ENCODE measurements at places on chromosomes 7 and 10.

GRCh38 chr7:44547536-44548231 is 6.6 kb upstream of the NPC1L1 start:
- DNase-seq, result no peak

DNA sequence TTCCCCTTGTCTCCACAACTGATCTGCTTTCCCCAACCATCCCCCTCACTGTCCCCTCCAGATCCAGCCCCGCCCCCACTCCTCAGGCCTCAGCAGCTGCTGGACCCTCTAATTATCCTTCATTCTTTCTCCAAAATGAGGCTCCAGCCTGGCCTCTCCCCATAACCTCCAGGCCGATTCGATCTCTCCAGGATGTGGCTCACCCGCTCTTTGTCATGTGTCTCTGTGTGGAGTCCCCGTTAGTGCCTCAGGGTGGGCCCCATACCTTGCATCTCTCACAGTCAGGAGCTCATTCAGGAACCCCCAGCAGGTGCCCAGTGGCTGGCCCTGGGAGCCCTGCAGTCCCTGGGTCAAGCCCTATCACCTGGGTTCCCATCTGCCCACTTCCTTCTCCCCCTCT is 1.3 kb downstream of the PILRA start:
- no peak for DNase-seq

- no peak for DNase-seq
Measured at GRCh38 chr10:95474228-95475002, 86.8 kb downstream of the SORBS1 start.

DNA sequence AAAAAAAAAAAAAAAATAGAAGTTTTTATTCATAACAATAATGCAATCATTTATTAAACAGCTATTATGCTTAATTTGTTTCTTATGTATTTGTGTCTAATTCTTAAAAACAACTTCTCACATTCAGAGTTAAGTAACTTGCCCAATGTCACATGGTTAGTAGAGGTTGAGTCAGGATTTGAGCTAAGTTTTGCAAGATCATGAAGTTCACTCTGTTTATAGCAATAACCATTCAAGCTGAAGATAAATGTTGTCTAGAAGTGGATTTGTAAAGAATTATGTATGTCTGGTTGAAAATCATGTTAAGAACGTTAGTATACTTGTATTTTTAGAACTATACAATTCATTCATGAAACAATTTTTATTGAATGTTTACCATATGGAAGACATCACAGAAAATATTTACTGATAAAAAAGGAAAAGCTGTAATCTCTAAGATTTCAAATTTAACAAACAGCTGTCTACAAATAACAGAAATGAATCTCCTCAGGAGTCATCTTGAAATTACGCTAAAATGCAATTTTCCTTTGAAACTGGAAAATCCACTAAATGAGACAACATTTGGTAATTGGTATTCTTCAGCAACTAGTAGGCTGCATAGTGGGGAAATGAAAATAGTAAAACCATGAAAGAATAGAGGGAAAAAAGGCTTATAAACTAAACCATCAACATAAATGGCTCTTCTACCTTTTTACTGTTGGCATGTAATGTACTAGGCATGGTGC is 70.5 kb upstream of the AHR start:
- DNase-seq, result no peak

DNA sequence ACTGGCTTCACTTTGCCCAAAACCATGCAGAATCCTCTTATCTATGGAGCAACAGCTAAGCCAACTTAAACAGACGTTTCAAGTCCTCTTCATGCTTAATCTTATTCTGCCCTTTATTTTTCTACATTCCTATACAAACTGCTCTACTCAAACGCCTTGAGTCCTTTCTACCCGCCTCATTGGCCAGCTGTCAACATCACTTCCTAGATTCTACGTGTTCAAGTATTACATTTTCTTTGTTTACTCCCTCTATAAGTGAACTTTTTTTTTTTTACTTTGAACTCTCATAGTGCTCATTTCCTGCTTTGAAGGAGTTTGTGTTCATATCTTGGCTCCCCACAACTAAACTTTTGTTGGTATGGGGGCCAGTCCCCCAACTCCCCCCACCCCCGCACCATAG is 28.9 kb upstream of the SLC26A5 start:
- no peak for DNase-seq

- DNase-seq, result no peak
Measured at GRCh38 chr10:1608851-1609647, 128.3 kb downstream of the ADARB2 start.

GRCh38 chr7:130417213-130417612 is 23.6 kb downstream of the CEP41 start:
- DNase-seq, result no peak

DNA sequence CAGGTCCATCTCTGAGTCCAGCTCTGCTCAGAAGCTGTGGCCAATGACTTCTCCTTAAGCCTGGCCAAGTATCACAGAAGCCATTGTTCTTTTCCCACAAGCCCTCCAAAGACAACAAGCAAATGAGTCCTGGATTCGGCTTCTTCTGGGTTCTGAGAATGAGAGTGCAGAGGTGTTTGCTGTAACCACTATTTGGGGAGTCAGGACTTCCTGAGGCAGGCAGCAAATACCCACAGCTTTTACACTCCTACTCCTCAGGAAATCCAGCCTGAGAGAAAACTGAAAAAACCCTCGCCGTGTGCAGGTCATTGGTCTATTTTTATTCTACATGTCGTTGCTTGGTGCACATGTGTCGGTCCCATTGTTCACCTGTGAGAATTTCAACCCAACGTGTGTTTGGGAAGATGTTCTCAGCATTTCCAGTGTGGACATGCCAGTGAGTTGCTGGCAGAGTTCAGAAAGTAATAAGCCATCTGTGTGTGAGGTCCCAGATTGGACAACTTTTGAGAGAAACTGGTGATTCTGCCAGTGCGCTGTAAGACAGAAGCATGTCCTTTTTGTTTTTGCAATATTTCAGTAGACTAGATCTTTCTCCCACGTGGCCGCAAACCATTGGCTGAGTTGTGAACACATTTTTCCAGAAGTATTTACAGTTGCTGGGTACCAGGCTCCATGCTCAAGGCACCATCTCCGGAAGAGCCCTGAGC is 121.6 kb upstream of the LYZL2 start:
- DNase-seq, result no peak

- DNase-seq, result no peak
Measured at GRCh38 chr10:73995035-73995358, 2.9 kb upstream of the VCL start.

DNA sequence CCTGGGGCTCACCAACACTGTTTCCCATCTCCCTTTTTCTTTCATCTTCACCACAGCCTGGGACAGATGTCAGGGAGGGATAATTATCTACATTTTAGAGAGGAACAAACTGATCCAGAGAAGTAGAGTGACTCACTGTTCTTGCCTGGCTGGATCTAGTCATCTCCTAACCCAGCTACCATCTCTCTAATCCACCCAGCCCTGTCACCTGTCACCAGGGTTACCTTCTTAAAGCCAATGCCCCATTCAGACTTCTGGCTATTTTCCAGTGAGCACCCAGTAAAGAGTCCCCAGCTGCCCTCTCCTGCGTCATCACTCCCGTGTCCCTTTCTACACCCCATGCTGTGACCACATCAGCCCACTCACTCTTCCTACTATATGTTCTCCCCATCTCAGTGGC is 68.4 kb upstream of the DUSP5 start:
- DNase-seq, result no peak

GRCh38 chr10:61452151-61452651 is 980 bp downstream of the TMEM26 start:
- no peak for DNase-seq

- DNase-seq, result no peak
Measured at GRCh38 chr7:96933067-96933645, 72.2 kb upstream of the DLX6 start.

DNA sequence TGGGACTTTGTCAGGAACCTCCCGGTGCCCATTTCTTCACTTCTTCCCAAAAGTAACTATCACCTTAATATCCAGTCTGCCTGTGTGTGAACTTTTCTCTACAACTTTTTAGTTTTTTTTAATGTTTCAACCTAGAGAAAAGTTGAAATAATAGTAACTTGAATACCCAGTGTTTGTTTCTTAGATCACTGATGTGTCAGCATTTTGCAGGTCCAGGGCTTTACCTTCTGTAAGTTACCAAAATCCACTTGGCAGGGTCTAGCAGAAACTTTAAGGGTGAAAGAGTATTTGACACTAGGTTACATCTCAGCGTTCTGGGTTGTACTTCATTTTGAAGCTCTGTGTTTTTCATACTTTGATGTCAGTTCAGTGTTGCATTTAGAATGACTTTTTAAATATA is 372.7 kb downstream of the ARL4A start:
- DNase-seq, result no peak

DNA sequence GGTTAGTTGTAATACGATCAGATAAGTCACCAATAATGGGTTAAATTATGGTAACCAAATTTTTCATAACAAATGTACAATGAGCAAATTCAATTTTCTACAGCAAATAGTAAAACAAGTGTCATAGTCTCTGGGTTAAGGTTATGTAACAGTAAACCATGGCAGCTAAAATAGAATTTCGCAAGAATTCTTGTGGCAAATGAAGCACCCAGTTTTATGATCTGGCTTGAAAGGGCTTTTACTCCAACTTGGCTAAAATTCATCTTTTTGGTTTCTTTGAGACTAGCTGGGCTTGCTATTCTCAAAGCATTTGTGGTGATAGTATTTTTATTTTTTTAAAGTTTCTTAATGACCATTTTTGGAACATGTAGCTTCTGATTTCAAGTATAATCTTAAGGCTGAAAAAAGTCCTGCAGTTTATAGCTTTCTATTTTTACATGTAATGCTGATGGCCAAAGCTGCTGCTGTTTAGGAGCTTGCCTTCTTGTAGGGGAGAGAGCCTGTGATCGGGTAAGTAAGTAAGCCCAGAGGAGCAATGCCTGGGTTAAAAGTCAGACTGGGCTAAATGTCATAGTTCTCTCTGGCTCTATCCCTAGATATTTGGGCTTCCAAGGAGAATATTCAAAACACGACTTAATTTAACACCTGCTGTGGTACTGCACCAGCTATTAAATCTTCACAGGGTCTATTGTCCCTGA is 55.5 kb upstream of the SYPL1 start:
- no peak for DNase-seq

DNA sequence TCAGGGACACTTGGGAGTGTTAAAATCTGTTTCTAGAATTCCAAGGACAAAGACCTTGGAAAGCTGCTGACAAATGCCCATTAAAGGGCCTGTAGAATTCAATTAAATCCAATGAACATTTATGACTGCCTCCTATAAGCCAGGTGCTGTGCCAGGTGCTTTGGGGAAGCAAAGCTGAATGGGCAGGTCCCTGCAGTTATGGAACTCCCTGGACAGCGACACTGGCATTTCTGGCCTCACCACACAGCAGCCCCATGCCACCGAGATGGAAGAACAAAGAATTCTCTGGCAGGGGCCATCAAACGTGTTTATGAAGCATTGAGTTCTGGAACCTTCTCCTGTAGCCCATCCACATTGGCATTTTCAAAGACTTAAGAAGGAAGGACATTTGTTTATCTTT is 45.6 kb upstream of the LOXL4 start:
- no peak for DNase-seq

- no peak for DNase-seq
Measured at GRCh38 chr10:53463539-53463938, 691.0 kb upstream of the MBL2 start.

DNA sequence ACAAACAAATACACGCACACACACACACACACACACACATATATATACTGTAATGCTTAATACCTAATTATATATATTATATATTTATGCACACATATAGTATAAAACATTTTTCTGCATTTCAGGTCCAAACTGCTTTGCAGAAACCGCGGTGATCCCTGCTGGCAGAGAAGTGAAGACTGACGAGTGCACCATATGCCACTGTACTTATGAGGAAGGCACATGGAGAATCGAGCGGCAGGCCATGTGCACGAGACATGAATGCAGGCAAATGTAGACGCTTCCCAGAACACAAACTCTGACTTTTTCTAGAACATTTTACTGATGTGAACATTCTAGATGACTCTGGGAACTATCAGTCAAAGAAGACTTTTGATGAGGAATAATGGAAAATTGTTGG is 138.5 kb downstream of the VWC2 start:
- DNase-seq, result no peak

- DNase-seq, result no peak
Measured at GRCh38 chr7:3094701-3095445, 51.2 kb upstream of the CARD11 start.

DNA sequence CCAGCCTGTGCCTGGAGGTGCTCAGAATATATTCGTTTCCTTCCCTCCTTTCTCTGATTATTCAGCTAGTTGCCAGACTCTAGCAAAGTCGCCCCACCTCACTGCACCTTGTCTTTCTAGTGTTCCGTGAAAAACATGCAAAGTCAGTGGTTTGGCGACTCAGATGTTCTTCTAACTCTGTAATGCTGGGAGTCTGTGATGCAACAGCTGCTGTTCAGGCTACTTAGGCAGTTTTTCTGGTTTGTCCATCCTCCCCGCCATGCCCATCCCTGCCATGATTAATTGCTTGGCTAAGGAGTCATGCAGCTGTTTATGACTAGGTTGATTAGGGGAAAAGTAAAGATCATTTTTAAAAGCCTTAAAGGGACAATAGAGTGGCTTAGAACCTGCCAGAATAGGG is 99.4 kb downstream of the MTPN start:
- DNase-seq, result no peak

DNA sequence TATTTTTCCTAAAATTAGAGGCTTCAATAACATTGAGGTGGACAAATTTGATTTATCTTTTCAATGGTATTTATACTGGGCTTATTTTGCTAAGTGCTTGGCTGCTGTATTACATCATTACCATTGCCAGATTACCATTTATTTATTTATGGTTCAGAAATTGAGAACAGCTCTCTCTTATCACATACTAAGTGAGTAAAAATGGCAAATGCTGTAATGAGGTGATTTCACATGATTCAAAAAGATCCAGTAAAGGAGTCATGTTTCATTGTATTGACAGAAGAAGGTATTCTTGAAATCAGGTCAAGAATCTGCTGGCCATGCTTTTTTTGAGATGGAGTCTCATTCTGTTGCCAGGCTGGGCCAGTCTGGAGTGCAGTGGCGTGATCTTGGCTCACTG is 322.6 kb downstream of the KIF20B start:
- DNase-seq, result no peak

- no peak for DNase-seq
Measured at GRCh38 chr7:101595246-101595645, 33.9 kb downstream of the MYL10 start.

- DNase-seq, result no peak
Measured at GRCh38 chr7:136104269-136104603, 127.1 kb upstream of the MTPN start.
